ENCODE measurements at places on chromosomes 6 and 20.

- DNase-seq: no peak
These were observed 227.0 kb downstream of the BMP2 start for GRCh38 chr20:6994452-6994851.

- DNase-seq: no peak
These were observed 44.1 kb downstream of the KIAA0408 start for GRCh38 chr6:127415096-127415495.

GRCh38 chr20:57570145-57570850, 9.4 kb downstream of the PCK1 start:
- no peak for DNase-seq

- DNase-seq: peak; percentile 62
These were observed 927 bp upstream of the MANEA start for GRCh38 chr6:95576218-95576997.

DNA sequence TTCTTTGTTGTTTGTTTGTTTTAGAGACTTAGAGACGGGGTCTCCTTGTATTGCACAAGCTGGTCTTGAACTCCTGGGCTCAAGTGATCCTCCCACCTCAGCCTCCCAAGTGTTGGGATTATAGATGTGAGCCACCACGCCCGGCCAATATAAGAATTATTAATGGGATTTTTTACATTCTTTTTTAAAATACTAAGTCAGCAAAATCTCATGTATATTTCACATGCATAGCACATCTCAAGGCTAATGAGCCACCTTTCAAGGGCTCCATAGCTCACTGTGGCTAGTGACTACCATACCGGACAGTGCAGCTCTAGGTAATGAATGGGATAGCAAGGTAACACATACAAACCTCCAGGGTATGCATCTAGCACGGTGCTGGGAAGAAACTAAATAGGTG, 361.4 kb downstream of the SAMD5 start:
- no peak for DNase-seq

DNA sequence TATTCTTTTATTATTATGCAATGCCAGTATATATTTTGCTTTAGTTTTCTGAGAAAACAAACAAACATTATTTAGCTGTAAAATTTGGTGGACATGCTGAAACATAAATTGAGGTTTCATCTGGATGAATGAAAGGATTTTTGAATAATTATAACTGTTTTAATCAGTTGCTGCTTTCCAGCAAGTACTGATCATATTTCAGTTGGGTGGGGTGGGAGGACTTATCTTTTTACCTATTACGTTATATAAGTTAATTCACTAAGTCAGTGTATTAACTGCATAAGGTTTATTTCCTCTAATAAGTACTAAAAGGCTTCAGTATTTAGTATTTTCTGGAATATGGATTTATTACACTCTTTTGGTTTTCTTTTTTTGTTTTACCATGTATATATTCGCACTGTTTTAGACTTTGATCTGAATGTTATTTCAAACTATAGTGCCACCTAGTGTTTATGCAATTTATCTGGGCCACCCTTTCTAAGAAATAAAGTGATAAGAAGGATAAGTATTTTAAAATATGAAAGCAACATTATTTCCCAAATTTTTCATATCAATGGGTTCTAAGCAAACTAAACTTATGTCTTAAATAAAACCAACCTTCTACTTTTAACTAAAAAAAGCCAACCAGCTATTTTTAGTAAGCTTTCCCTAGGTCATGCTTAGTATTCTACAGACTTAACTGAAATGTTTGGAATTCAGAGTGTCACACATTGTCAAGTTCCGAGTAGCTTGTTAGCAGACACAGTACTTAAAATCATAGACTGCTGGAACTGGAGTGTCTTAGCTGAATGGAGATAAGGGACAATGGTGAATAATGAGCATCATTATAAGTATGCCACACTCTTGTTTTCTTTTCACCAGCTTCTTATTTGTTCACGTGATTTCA, 105.4 kb upstream of the MCHR2 start:
- DNase-seq: peak; percentile 44
